Fibroblast of villous mesenchyme (primary cell): ENCODE measurements at places on chromosomes 12 and 14. TPM values are rescaled to one million over a fixed set of nuclear protein-coding genes. Genes with fewer than 3 reads are reported as not detected.
A peak's percentile ranks its signal among the peaks of the same experiment; 100 is the strongest.

GRCh38 chr12:47837190-47838171 lies 17.8 kb upstream of the HDAC7 start:
- DNase-seq: peak; percentile 79

- DNase-seq: no peak
Measured at GRCh38 chr14:88248606-88249005, 74.5 kb downstream of the KCNK10 start.

- DNase-seq: no peak
Measured at GRCh38 chr14:59272633-59273032, 84.2 kb downstream of the DAAM1 start.

The SCNN1A gene
- under 0.01 and 0.32 TPM in 2 replicates for total RNA-seq

DNA sequence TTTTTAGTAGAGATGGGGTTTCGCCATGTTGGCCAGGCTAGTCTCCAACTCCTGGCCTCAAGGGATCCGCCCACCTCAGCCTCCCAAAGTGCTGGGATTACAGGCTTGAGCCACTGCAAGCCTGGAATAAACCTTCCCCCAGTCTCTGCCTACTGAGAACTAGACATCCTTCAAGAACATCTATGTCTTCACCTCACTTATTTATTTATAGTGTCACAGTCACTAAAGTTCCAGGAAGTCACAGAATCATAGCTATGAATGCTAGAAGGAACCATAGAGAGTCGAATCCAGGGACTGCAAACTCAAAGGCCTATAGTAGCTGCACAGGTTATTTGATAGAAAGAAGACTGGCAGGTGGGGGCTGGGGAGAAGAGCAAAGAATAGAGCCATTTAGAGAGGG lies 44.7 kb upstream of the NUDT4 start:
- no peak for DNase-seq

The NRXN3 gene
- 5.5 and 7.3 TPM in 2 replicates for total RNA-seq

The SGPP1 gene
- total RNA-seq: 27.4 and 31.5 TPM in 2 replicates

The TMTC1 gene
- total RNA-seq: 12.2 and 33.2 TPM in 2 replicates

- no peak for DNase-seq
Measured at GRCh38 chr12:125201940-125202339, 136.7 kb downstream of the AACS start.

GRCh38 chr14:101711041-101711856 lies 50.3 kb upstream of the PPP2R5C start:
- DNase-seq: no peak

The HCAR3 gene
- total RNA-seq: not detected in 2 replicates

DNA sequence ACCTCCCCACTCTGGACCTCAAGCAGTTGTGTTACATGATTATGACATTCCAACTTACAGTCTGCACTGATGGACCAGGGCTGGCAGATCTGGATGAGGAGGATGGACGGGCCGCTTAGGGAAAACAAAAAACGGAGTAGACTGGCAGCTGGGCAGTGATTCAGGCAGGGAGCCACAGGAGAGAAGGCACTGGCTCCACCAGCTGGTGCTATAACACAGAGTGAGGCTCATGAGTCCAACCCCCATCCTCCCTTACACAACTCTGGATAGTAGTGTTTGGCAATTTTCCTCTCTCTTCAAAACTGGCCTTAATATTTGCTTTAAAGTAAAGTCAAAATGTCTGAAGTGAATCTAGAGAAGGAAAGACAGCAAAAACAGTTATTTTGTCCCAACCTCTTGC lies 9.7 kb upstream of the RIC8B start:
- peak; percentile 55 for DNase-seq

DNA sequence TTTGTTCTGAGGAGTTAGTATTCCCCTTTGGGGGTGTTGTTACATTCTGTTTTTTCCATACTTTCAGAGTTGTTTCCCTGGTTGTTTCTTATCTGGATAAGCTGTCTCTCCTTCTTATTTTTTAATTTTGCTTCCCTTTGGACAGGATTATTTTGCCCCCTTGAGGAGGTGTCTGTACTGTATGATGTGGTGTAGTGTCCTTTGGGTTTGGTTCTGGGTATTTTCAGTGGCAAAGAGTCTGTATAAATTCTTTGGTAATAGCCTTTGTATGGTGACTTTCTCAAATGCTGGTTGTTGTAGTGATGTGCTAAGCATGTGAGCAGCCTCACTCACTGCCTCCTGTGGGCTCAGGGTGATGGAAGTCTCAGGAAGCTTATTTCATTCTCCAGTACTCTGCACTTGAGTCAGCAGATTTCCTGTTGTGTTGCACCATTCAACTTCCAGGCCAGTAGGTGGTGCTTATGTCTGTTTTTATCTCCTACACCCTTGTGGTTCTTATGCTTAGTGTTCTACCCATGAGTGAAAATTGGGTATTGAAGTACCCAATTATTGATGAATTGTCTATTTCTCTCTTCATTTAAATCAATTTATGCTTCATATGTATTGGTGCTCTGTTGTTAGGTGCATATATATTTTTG lies 103.3 kb upstream of the PMCH start:
- peak; percentile 79 for DNase-seq

The EPYC gene
- not detected in 2 replicates for total RNA-seq

- no peak for DNase-seq
Measured at GRCh38 chr12:131333136-131333535, 377.8 kb upstream of the SFSWAP start.

The GPR135 gene
- total RNA-seq: 3.9 and 6.5 TPM in 2 replicates

DNA sequence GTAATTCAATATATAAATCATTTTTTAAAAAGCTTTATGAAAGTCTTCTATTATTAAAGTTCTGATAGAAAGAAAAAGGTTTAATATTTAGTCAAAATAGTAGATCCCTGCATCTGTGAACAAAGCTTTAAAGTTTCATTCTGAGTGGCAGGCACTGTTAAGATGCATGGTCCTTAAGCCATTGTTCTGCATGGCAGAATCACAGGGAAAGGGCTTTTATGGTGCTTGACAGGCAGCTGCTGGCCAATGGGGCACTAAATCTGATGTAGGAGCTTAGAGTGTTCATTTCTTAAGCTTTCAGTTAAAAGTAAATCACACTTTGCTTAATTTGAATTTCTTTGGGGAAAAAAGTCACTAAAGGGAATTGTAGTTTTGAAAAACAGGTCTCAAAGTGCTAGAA lies 148.2 kb downstream of the PLEKHA5 start:
- no peak for DNase-seq

DNA sequence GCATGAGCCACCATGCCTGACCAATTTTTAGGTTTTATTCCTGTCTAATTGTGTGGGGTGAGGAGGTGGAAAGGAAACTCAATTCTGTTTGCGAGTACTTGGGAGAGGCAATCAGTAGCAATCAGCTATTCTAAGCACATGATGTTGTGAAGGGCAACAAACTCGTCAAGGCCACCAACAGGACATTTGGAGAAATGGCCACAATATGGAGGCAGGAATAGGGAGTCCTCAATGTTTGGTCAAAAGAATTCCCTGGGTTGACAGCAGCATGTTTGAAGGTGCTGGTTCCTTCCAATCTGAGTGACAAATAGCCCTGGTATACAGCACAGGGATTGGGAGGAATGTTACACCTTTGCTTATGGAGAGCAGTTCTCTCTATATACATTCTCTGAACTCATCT lies 32.7 kb upstream of the USP44 start:
- no peak for DNase-seq

- no peak for DNase-seq
Measured at GRCh38 chr14:65243766-65244442, 141.6 kb upstream of the MAX start.

- DNase-seq: peak; percentile 28
Measured at GRCh38 chr14:88825078-88825458, 617 bp downstream of the TTC8 start.

The WSCD2 gene
- under 0.01 TPM in 1 of 2 replicates, not detected in the other for total RNA-seq

The NGB gene
- not detected in 2 replicates for total RNA-seq

DNA sequence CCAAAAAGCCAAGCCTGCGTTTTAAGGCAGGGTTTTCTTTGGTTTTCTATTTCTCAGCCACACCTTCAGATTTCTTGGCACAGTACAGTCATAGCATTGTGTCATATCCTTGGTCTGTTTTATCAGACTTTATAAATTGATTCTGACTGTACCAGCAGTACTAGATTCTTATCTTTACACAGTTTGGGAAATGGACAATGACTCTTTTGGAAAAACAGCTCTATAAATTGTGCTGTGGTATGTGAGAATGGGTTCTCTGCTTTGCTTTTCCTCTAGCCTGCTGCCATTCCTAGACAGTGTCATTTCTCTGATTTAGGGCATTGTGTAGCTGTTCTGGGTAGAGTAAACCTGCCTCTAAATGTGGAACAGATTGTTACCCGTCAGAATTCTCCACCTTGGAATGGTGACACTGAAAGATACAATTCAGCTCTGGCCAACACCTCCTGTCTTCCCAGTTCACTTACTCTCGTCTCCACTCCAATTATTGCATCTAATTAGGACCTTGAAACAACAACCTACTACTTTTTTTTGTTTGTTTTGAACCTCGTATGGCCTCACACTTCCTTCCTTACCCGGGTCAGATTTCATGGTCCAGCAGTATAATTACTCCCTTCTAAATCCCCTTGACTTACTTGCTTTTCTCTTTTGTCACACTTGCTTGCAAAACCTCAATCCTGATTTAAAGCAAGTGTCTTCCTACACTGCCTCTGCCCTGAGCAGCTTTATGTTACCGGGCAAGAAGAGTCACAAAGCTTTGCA lies 226.3 kb downstream of the ERC1 start:
- peak; percentile 67 for DNase-seq

GRCh38 chr14:21997300-21997699 lies 323.7 kb upstream of the OR4E1 start:
- DNase-seq: no peak

The VRTN gene
- total RNA-seq: not detected in 2 replicates

GRCh38 chr14:50311337-50311971 lies 575 bp downstream of the L2HGDH start:
- DNase-seq: peak; percentile 10

- no peak for DNase-seq
Measured at GRCh38 chr12:100993916-100994450, 199.4 kb downstream of the ANO4 start.

The ADAM21 gene
- total RNA-seq: under 0.01 and 0.43 TPM in 2 replicates

- DNase-seq: peak; percentile 99
Measured at GRCh38 chr12:113222730-113223531, 1.7 kb downstream of the TPCN1 start.

The ZDHHC22 gene
- total RNA-seq: not detected in 2 replicates

DNA sequence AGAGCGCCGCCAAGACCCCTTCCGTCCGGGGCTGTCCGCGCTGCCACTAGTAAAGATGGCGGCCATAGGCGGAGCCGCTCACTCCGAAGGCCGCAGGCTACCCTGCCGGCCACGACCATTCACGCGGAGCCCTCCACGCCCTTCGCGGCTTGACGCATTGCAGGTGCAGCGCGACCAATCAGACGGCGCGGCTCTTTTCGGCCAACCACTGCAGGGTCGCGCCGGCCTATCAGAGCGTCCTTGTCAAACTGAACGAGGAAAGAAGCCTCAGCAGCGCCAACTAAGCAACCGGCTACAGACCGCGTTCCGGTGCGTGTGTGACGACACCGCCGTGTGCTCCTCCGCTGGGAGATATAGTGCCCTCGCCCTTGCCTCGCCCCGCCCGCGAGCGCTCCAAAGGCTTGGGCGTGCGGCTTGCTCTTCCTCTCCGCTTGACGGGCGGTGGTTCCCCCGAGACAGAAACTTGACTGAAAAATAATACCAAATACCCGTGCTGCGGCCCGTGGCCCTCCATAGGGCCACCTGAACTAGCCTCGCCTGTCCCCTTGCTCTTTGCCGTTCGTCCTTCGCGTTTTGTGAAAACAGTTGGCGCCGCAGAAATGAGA lies 13.6 kb upstream of the CALM1 start:
- peak; percentile 100 for DNase-seq

The POTEM gene
- not detected in 2 replicates for total RNA-seq

DNA sequence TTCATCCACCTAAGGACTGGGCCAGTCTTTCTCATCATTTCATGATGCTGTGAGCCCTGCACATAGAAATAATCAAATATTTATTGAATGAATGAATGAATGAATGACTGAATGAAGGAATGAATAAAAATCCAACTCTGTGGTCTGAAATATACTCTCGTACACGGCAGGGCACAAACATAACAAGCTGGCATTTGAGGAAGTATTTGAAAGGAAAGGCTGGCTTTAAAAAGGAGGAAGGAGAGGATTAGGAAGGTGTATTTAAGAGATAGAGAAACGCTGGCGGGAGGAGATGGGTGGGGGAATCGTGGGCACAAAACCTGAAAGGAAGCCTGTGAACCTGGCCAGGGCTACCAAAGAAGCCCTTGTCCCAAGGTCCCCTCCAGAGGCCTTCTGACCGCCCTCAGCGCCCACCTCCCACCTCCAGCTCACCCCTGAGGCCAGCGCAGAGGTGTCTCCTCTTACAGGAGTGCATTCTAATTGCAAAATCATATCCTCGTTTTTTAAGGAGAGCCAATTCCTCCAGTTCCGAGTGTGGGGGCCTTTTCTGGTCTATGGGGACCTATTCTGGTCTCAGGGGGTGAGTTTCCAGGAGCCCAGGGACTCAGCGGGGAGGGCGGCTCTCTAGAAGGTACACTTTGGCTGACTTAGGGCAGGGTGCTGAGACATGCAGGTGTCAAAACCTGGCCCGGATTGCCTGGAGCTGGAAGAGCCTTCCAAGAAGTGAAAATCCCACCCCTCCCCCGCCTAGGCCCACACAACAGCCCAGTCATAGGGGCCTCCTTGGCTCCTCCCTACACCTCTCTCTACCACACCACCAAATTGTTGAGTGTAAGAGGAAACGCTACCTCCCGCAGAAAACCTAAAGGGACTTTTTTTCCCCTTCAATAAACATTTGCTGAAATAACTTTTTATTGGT lies 8.7 kb upstream of the JDP2 start:
- DNase-seq: no peak

The LRP1-AS gene
- total RNA-seq: not detected in 2 replicates

The PKP2 gene
- total RNA-seq: 2.3 and 9.5 TPM in 2 replicates

The RPL10L gene
- 0.43 TPM in 1 of 2 replicates, not detected in the other for total RNA-seq

DNA sequence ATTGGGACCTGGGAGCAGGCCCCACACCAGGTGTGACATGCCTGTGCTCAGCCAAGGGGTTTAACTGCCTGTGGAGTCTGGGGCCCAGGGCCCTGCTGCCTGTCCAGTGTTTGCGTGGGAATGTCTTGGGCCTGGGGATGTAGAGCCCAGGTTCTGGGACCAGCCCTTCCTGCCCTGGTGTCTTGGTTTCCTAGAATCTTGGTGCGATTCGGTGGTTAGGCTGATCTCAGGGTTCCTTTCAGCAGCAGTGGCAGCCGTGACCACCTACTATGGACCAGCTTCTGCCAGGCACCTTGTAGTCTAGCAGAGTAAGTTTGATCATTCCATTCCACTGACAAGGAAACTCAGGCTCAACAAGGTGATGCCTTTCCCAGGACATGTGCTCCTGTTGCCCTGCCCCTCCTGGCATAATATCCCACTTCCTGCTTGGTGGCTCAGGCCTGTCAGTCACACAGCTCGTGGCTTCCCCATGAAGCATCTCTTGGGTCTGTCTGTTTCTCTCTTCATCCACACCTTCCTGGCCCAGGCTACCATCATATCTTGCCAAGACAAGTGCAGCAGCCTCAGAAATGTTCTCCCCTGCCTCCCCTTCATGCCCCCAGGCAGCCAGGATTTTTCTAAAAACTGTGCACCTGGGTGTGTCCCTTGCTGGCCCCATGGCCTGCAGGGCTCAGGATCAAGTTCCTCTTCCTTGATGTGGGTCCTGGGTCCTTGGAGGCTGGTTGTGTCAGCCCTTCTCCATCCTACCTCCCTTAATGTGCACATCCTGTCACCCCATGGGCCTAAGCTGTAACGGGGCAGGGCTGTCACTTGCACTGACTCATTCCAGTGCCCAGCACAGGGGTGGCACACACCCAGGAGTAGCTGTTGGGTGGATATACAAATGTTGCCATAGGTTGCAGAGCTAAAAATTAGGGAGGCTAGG lies 101.6 kb downstream of the SLC25A47 start:
- no peak for DNase-seq

GRCh38 chr12:105252901-105253300 lies 16.9 kb upstream of the APPL2 start:
- no peak for DNase-seq
